ENCODE measurements at places on chromosomes 4 and X.

- DNase-seq = peak; percentile 67
Measured at GRCh38 chrX:56995271-56995994, at the start of gene SPIN3. TSS of gene SPIN3 (minus strand) at chrX:56995541. CDS start at chrX:56994947, 594 bp downstream.

DNA sequence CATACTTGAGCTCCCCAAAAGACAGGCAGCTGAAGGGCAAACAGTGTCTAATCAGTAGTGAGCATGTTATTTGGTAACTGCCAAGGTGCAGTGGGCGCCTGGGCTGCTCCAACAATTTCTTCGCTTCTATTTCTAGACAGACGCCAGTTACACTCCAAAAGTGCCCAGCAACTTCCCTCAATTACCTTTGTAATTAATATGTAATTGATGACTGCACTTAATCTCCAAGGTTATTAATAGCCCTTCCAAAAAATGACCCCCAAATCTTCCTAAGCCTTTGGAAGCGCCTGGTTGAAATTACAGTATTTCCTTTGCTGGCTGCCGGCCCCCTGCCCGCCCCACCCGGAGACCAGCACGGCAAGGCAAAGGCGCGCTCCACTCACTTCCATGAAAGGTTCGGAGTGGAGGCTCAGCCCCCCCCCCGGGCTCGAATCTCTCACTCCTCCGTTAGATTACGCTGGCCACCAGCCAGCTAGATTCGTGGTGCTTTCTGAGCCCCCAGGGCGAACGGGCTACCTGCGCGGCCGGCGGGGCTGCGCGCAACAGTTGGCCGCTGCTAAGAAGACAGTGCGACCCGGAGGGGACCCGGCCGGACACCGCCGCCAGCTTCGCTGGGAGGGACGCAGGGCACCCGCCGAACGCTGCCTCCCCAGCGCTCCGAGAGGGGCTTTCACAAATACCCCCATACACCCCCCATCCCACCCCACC is 1.9 kb downstream of the GPC4 start:
- DNase-seq = no peak

DNA sequence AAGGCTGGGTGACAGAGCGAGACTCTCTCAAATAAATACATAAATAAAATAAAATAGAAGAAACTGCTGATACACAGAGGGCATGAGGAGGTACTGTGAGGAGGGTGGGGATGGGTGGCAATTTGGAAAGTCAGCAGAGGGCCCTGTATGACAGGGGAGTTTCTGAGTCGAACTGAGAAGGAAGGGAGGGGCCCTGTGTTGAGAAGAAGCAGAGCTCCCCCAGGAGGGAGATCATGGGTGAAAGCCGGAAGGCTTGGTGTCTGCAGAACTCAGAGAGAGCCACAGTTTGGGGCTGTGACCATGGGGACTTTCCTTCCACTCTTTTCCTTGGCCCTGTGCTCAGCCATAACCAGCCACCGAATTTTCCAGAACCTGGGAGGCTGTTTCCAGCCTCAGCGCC is 24.8 kb upstream of the AFAP1 start:
- no peak for DNase-seq

- DNase-seq = no peak
Measured at GRCh38 chr4:2241003-2241402, 918 bp downstream of the HAUS3 start.

DNA sequence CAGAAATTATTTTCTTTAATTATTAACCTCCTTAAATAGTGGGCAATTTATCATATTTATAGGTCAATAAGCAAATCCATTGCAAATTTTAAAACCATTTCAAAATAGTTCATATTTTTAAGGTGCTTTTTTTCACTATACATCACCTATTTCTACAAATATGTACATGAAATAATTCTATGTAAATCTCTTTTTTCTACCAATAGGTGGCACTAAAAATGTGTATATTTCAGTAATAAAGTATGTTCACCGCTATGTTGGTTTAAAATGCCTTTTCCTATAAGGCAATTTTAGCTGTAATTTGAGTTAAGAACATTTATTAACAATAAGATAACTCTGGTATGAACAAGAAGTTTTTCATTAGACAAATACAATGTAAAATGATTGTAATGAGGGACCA is 672.2 kb downstream of the KCTD8 start:
- peak; percentile 36 for DNase-seq

DNA sequence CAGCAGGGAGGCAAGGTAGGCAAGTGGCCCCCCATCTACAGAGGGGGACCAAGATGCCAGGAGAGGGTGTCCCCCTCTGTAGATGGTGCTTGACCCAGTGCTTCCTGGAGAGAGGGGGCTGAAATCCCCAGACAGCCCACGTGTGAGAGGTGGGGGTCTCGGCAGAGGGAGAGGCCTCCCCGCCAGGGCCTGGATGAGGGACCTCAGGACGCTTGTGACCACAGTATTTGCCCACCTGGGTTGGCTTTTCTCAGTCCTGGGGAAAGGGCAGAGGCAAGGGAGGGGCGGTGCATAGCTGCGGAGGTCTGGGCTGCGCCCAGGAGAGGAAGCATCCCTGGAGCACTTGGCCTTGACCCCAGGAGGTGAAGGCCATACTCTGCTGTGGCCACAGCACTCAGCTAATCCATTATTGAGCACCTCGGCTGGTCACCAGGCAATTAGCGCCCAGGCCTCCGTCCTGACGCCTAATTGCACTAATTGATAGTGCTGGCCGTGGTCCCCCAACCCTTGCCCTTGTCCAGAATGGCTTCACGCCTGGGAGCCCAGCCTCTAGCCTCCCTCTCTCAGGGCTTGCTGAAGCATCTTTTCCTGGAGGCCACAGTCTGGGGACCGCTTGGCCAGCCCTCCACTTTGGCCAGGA is 30.7 kb downstream of the HMX1 start:
- no peak for DNase-seq

- no peak for DNase-seq
Measured at GRCh38 chrX:6904156-6904555, 243.4 kb upstream of the STS start.

- peak; percentile 93 for DNase-seq
Measured at GRCh38 chr4:159227984-159228383, 125.1 kb downstream of the RAPGEF2 start.

- no peak for DNase-seq
Measured at GRCh38 chr4:25621027-25621930, 34.4 kb upstream of the SLC34A2 start.

GRCh38 chr4:129641179-129641578 is 545.2 kb downstream of the C4orf33 start:
- peak; percentile 77 for DNase-seq

DNA sequence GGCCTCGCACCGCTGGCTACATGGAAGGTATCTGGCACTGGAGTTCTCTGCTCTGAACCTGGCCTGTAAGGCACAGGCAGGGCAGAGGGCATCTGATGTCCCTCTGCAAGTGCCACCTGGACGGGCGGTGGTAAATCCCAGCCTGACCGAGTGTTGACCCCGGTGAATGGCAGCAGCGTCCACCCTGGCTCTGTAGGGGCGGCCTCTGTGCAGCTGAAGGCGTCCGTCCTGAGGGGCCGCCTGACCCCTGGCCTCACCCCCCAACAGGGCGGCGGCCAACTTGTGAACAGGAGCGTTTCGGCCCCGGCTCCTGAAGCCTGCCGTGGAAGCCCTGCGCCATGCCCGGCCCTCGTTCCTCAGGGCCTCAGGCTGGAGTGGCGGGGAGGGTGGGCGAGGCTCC is 51.4 kb downstream of the CPZ start:
- no peak for DNase-seq

GRCh38 chr4:13322681-13323101 is 161.4 kb downstream of the RAB28 start:
- DNase-seq = peak; percentile 92

DNA sequence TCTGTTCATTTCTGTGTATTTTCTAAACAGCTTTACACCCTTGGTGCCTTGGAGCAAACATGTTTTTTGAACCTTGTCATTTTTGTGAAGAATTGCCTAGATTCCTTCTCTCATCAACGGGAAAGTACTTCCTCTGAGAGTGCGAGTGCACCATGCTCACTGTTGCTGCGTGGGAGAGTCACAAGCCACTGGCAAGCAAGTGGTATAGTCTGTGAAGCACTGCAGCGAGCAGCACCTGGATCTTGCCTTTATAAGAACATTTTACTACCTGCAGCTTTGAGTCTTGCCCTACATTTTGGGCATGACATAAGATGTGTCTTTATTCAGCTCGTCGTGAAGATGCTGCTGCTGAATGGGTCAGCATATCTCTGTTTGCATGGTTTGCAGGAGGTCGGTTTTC is 44.9 kb downstream of the HADH start:
- DNase-seq = no peak

DNA sequence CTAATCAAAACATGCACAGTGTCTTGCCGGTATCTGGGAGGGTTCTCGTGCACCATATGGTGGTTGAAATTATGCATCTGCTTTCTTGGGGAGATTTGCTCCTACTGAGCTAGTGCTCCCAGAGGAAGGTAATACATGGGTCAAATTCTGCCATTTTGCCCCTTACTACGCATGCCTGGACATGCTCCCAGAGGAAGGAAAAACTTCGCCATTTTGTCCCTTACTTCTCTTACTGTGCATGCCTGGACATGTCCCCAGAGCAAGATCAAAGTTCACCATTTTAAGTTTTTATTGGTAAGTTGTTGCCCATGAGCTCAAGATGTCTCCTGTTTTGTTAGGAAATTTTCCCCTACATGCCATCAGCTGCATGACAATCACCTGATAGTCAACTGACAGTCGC is 252.1 kb upstream of the KLHL4 start:
- DNase-seq = no peak

DNA sequence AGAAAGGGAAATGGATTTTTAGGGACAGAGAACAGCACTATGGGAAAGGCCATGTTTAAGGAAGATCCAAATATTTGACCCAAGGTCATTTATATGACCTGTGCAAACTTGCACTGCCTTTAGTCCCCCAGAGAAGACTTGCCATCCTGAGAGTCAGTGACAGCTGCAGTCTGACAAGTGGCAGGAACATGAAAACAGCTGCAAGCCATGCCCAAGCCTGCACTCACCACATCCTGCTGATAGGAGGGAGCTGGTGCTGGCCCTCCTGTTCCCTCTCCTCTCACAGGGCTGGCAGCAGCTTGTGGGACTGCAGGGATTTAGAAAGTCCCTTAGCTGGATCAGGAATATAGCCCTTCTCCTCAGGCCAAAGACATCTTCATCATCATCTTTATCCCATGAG is 187.7 kb downstream of the RAP1GDS1 start:
- no peak for DNase-seq

DNA sequence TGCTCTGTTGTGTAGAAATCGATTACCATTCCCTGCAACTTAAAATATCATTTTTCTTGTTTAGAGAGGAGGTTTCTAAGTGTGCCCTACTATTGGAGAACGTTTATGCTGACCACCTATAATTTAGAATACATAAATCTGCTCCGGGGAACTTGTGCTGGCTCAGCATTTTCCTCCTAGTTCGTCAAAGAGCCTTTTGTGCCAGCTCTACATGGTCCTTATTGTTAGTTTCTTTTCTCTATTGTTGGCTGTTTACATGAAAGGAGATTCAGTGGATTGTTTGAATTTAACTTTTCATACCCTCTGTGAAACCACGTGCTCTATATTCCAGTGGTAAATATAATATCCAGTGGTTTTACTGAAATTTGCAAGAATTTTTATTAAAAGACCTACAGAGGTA is 53.4 kb upstream of the ATP8A1 start:
- DNase-seq = no peak

- DNase-seq = no peak
Measured at GRCh38 chr4:102819588-102820365, 7.6 kb downstream of the UBE2D3 start.

DNA sequence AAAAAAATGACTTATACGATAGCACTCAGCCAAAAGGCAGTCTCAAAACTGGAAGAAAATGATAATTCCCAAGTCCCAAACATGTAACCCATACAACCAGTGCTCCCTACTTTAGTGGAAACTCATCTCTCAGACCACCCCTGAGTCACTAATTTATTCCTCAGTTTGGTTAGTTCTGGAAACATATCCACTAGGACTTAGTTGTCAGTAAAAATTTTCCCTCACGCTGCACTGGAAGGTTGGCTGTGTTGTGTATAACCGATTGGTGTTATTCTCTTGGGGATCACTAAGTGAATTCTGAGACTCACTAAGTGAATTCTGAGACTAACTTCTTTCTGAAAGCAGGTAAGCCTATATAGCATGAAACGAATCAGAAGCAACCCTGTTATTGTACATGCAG is 48.5 kb upstream of the GAB1 start:
- no peak for DNase-seq

DNA sequence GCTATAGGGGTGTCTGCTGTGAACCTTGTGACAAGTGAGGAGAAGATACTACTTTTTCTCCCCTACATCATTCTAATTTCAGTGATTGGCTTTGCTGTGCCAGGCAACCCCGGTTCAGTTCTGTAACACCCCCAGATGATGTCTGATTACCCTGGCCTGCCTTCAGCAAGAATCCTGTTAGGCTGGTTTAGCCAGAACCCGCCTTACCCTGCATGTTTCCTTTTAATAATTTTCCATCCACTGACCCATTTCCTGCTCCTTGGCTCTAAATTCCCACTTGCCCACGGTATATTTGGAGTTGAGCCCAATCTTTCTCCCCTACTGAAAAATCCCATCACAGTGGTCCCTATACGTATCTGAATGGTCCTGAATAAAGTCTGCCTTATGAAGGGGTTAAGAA is 46.5 kb upstream of the HPSE start:
- no peak for DNase-seq

- no peak for DNase-seq
Measured at GRCh38 chr4:26126994-26127393, 193.8 kb upstream of the RBPJ start.

DNA sequence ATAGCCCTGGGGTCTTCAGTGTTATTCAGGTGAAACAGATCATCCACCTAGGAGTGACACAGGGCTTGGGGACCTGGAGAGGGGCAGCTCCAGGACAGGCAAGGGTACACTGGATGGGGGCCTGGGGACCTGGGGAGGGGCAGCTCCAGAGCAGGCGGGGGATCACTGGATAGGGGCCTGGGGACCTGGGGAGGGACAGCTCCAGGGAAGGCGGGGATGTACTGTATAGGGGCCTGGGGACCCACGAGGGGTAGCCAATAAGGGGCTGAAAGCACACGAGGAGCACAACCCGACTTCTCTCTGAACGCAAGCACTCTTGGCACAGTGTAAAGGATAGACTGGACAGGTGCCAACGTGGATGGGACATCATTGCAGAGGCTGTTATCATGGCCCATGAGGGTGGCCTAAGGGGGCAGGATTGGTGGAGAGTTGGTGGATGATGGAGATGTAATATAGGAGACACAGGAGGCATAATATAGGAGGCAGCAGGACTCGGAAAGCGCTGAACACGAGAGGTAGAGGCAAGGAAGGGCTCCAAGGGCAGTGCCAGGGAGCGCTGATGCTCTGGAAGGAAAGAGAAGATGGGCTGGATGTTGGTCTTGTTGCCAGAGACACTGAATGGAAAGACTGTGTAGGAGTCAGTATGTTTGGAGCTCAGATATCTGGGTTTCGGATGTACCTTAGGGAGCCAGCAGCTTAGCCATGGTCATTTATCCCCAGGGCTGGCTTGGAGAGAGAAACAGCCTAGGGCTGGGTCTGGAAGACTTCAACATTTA is 37.9 kb upstream of the FGFBP2 start:
- no peak for DNase-seq

GRCh38 chr4:181874602-181875001 is 368.6 kb upstream of the TENM3 start:
- DNase-seq = no peak

- DNase-seq = peak; percentile 14
Measured at GRCh38 chrX:132442691-132443090, 46.1 kb downstream of the MBNL3 start.

Measured in fibroblast of pulmonary artery (primary cell).